ENCODE measurements at places on chromosomes 7 and 10.

DNA sequence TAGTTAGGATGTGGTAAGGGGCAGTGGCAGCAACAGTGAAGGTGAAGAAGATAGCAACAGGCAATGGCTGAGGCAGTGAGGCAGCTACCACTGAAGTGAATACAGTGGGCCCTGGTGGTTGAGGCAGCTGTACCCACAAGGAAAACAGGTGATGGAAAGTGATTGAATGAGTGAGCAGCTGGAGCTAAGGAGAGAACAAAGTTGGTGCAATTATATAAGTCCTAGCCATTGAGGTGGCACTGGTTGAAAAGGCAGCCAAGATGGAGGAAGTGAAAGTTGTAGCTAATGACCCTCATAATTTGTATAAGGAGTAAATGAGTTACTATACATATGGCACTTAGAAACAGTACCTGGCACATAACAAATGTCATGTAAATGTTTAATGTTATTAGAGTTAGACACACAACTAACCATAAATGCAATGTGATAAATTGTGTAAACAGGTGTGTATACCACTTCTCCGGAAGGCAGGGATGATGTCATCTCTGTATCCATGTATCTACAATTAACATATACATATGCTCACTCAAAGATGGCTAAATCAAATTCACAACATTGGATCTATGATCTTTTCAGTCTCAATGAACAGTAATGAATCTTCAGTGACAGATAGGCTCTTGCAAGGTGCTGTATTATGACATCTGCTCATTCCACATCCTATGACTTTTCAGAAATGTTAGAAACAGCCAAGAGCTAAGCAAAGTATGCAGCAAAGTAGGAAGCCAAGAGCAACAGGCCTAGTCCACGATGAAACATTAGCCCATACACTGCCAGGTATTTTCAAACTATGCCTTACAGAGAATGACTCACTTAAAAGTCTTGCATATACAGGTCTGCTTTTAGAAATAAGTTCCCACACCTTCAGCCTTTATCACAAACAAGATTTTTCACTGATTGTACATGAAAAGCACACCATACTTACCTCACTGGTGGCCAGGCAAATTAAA is 10.7 kb downstream of the XPNPEP1 start:
- DNase-seq, result no peak

DNA sequence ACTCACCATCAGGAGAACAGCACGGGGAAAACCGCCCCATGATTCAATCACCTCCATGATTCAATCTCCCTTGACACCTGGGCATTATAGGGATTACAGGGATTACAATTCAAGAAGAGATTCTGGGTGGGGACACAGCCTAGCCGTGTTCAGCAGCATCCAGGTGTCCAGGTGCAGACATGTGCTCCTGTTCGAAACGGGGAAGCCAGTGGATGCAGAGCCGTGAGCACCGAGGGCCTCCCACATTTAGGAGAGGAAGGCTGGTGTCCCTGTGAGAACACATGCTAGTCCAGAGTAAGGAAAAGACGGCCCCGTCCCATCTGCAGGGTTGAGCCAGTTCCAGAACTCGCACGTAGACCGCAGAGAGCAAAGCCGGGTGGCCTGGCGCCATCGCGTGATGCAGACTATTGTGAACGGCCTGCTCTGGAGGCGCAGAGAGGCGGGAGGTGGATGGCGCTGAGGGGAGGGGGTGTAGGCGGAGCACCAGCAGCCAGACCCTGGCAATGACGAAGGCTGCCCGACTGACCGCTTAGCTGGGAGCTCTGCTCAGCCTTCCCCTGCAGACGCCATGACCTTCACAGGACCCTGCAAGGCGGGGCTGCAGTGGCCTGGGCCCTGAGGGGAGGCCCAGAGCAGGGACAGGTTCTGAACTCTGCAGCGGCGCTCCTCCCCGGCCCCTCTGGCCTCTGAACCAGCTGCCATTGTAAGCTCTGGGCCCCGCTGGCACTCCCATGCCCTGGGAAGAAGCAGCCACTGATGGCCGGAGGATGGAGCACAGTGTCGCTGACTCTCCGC is 141.6 kb upstream of the TCERG1L start:
- no peak for DNase-seq

DNA sequence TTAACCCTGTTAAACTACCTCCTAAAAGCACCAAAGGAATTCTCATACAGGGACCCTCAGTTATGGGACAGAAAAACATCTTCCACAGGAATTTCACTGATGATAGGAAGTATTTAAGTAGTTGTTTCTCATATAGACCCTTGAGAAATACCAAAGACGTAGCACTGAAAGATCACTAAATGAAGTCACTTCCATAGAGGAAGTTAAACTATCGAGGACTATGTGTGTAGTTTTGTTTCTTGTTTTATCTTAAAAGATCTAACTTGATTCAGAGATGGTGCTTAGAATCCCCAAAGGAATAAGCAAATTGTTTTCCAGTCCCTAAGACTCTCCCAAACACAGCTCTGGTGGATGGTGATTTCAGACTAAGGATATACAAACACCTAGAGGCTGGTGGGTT is 94.8 kb upstream of the AFAP1L2 start:
- DNase-seq, result no peak

- no peak for DNase-seq
Observed at GRCh38 chr7:131186816-131187215, 140.9 kb upstream of the MKLN1 start.

DNA sequence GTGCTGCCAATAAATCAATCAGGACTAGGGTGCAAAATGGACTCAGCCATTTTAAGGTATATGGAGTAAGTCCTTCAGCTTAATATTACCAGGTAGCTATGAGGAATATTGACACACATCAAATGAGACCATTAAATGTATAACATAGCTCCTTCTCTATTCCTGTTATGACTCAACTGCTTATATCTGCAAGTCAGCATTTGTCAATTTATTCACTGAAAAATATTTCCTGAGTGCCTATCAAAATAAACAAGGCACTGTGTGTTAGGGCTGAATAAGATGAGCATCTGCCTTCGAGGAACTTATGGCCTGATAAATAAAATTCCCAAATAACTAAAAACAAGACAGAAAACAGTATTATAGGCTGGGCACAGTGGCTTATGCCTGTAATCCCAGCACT is 113.8 kb downstream of the CDK6 start:
- no peak for DNase-seq

DNA sequence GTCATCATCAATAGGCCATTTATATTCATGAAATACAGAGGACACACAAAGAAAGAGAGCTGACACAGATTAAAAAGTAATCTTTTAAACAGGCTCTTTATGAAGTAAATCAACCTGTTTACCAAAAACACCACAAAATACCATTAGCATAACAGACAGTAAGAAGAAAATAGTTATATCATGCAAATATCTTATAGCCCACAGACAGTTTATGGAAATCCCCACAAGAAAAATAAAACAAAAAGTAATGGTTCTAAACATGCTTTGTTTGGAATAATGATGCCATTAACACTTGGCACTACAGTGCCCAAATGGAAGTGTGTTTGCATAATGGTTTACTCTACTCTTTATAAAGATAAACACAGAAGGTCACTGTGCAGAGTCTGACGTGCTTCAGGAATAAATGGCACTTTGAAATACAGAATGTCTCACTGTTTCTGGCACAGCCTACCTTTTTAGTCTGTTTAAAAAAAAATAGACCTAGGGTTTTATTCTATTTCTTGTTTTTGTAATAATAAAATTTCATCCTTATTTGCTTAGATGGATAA is 30.1 kb downstream of the SEMA3D start:
- no peak for DNase-seq

DNA sequence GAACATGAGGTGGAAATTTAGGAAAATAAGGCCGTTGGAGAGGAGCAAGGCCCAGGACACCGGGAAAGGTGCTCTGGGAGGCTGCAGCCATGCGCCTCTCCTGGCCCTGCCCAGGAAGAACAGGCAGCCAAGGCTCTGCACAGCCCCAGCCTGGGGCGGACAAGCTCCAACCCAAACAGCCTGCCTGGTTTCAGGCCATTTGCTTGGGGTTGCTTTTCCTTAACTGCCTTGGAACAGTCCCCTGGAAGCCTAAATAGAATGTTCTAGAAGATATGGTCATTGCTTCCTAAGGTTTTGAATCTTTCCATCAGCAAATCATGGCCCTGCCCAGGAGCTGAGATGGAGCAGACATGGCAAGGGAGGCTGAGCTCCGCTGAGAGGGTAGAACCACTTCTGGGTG is 11.0 kb downstream of the VSTM4 start:
- no peak for DNase-seq

GRCh38 chr7:117364339-117365080 is 41.7 kb upstream of the WNT2 start:
- no peak for DNase-seq

GRCh38 chr10:88379575-88379974 is 203.5 kb downstream of the RNLS start:
- DNase-seq, result no peak

DNA sequence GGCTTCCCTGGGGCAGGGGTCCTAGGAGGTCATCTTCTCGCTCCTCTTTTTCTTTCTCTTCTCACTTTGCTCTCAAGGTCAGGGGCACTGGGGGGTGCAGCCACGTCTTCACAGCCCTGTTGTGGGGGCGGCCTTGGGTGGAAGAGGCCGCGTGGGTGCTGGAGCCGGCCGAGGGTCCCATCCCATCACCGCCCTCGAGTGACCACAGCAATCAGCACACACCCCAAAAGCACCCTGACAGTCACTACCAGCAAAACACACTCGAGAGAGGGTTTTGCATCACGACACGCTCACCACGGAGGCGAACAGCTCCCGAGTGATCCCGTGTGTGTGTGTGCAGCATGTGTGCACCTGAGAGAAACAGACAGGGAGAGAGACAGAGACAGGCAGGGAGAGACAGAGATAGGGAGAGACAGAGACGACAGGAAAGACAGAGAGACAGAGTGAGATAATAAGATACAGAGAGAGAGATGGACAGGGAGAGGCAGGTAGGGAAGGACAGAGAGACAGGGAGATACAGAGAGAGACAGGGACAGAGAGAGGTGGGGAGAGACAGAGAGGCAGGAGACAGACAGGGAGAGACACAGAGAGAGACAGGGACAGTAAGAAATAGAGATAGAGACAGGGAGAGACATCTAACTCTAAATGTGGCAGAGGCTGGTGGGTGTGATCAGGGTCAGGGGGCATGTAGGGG is 100.9 kb downstream of the WDR37 start:
- DNase-seq, result no peak

GRCh38 chr7:27994639-27995038 is 186.0 kb downstream of the JAZF1 start:
- DNase-seq, result no peak

GRCh38 chr10:109931163-109931562 is 7.9 kb upstream of the XPNPEP1 start:
- DNase-seq, result no peak

- DNase-seq, result no peak
Observed at GRCh38 chr10:59346321-59346720, 16.0 kb downstream of the FAM13C start.

DNA sequence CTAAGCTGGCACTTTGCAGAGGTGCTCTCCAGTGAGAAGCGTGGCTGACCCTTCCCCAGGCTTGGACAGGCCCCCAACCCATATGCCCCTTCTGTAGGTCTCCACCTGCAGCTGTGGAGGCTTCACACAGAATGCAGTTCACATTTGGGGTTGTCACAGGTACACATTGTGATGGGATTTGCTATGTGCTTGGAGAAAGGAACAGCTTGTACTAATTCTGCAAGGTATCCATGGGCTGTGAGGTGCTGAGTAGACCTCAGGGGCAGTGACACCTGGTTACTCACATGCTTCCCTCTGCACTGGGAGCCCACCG is 188.9 kb downstream of the CXCL12 start:
- DNase-seq, result no peak

- no peak for DNase-seq
Observed at GRCh38 chr10:8312781-8313180, 258.3 kb downstream of the GATA3 start.

GRCh38 chr10:51023636-51024035 is 50.7 kb upstream of the PRKG1 start:
- no peak for DNase-seq

- no peak for DNase-seq
Observed at GRCh38 chr7:85471740-85472139, 284.9 kb upstream of the SEMA3D start.

DNA sequence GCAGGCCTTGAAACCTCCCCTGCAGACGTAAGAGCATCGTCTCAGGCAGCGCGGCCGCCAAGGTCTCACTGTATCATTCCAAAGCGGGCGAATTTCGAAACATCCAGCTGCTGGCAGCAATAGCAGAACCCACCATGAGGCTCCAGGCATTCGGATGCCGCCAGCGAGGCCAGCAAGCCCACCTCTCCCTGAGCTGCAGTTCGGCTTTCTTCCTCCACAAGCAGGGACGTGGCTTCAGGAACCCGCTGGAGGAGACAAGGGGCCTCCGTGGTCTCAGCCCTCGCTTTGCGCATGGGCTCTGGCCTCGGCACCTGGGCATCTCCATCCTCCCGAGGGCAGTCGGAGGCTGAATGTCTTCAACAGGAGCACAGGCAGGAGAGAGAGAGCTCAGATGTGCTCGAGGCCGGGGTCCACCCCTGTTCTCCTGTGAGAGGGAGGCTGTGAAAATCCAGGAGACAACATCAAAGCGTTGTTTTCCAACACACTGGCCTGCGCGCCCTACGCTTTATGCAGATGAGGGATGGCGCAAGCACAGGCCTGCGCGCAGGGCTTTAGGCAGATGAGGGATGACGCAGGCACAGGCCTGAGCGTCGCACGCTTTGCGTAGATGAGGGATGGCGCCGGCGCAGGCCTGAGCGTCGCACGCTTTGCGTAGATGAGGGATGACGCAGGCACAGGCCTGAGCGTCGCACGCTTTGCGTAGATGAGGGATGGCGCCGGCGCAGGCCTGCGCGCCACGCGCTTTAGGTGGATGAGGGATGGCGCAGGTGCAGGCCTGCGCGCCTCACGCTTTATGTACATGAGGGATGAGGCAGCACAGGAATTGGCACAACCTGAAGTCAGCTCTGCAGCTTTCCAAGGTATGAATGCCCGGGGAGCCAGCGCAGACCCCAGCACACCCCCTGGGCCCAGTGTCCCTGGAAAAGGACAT is 103.2 kb downstream of the WDR37 start:
- no peak for DNase-seq

- no peak for DNase-seq
Observed at GRCh38 chr7:155584763-155585531, 38.6 kb upstream of the CNPY1 start.

GRCh38 chr10:73865459-73866442 is 8.6 kb downstream of the CAMK2G start:
- DNase-seq, result peak; percentile 31

DNA sequence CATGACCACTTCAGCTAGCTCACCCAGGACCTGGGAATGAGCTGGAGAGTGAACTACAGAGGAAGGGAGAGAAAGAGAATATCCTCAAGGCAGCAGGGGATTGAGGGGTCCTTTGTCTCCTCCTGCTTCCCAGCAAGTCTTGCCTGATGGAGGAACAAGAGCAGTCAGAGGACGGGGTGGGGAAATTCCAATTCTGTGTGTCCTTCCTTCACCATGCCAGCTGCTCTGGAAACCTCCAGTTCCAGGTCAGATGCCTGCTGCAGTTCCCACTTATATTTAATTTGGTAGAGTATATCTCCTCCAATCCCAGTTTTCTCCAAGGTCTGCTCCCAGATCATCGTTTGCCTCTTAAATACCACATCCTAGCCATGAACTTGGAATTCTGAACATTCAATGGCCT is 21.4 kb upstream of the LEP start:
- DNase-seq, result no peak

GRCh38 chr7:81674431-81674830 is 95.4 kb downstream of the HGF start:
- no peak for DNase-seq

All from effector CD8-positive, alpha-beta T cell (primary cell).